ENCODE measurements at places on chromosomes 1 and 21.

GRCh38 chr1:25786887-25787759 is 12.9 kb upstream of the SELENON start:
- DNase-seq = no peak

DNA sequence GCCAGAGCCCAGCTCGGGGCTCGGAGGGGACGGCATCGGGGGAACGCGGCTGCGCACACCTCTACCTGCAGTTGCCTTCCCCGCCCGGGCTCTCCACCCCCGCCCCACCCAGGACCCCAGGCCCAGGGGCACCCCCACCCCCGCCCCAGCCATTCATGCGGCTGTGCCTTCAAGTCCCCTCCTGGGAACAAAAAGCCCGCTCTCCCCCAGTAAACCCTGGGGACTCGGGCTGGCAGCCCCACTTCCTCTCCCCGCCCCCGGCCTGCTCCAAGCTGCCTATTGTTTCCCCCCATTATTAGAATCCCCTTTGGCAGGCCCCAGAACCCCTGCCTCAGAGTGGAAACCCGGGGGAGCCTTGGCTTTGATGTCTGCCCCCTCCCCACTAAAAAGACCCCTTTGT is 18.0 kb downstream of the MEGF6 start:
- no peak for DNase-seq

DNA sequence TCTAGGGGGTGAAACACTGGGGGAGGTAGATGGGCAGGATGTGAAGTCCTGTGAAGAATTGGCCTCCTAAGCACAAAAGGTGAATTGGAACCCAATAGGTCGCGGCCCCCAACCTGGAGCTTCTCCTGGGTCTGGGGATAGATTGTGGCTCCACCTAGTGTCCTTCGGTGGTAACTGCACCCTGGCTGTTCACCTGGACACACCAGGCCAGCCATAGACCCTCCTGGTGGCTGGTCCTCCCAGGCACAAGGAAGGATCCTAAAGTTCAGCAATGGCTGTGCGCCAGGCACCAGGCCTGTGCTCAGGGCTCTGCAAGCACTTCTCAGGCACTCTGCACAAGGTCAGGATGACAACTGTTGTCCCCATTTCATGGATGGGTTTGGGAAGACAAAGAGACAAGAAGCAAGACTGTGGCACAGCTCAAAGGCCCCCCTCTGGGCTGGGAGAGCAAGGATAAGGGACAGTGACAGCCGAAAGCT is 13.5 kb downstream of the ESPN start:
- DNase-seq = peak; percentile 65

GRCh38 chr1:155912056-155912536 is 947 bp upstream of the RIT1 start:
- no peak for DNase-seq

GRCh38 chr21:26849428-26850115 is 4.4 kb upstream of the ADAMTS1 start:
- peak; percentile 23 for DNase-seq

GRCh38 chr1:80657044-80657643 is 1143.6 kb upstream of the ADGRL2 start:
- DNase-seq = no peak

GRCh38 chr1:51463561-51463960 is 55.5 kb downstream of the EPS15 start:
- DNase-seq = no peak

- DNase-seq = no peak
These were observed 69.8 kb upstream of the SSBP3 start for GRCh38 chr1:54475946-54476516.

DNA sequence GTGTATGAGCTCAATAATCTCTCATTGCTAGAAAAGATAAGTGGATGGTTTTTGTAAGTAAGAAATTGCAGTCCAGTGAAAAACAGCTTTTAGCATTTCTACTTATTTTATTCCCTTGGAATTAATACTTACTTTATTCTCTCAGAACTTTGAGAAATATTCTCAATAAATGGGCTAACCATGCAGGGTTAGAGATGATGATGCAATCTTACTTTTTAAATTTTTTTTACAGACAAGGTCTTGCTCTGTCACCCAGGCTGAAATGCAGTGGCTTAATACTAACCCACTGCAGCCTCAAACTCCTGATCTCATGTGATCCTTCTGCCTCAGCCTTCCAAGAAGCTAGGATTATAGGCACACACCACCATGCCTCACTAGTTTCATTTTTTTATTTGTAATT is 440.8 kb upstream of the ZP4 start:
- DNase-seq = no peak

GRCh38 chr1:165696625-165697100 is 1.7 kb downstream of the ALDH9A1 start:
- DNase-seq = no peak
